ENCODE measurements at places on chromosomes 1 and 21. TPM values are rescaled to one million over a fixed set of nuclear protein-coding genes. Genes with fewer than 3 reads are reported as not detected.
A peak's percentile ranks its signal among the peaks of the same experiment; 100 is the strongest.

DNA sequence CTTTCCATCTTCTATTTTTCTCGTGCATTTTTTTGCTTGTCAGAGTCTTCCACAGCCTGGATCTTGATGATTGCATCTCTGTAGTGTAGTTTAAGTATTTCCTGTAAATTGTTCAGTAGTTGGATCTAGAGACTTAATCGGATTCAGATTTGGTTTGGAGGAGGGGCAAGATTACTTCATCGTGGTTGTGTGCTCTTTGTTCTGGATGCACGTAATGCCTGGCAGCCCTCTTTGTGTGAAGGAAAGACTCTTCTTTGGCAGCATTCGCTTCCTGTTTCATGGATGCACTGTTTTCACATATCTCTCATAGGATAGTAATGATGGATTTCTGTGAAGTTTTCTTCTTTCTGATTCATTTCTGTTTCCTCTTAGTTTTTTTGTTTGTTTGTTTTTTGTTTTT, 14.2 kb downstream of the SEMA4A start:
- H3K27me3 ChIP-seq = peaks cover 4% of the 10 kb centered on the region
- H3K4me1 ChIP-seq = peaks cover 7% of the 10 kb centered on the region
- peaks cover 25% of the 10 kb centered on the region for H3K36me3 ChIP-seq
- DNase-seq = no peak

DNA sequence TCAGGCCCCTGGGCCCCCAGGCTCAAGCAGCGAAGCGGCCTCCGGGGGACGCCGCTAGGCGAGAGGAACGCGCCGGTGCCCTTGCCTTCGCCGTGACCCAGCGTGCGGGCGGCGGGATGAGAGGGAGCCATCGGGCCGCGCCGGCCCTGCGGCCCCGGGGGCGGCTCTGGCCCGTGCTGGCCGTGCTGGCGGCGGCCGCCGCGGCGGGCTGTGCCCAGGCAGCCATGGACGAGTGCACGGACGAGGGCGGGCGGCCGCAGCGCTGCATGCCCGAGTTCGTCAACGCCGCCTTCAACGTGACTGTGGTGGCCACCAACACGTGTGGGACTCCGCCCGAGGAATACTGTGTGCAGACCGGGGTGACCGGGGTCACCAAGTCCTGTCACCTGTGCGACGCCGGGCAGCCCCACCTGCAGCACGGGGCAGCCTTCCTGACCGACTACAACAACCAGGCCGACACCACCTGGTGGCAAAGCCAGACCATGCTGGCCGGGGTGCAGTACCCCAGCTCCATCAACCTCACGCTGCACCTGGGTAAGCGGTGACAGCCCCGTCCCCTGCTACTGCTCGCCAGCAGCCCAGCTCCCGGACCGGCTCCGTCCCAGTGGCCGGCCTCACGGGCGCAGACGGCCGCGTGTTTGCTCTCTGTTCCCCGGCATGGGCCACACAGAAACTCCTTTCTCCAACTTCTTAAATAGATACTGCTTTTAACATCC, 539 bp downstream of the LAMC1 start:
- H3K4me3 ChIP-seq = peak overlapping the region; percentile 67
- DNase-seq = peak; percentile 58

- H3K4me1 ChIP-seq = no peaks in the 10 kb centered on the region
- H3K36me3 ChIP-seq = no peaks in the 10 kb centered on the region
- no peak overlapping the region for H3K4me3 ChIP-seq
- H3K27ac ChIP-seq = no peak overlapping the region
- no peak for DNase-seq
Observed at GRCh38 chr1:88022516-88022915, 661.6 kb upstream of the PKN2 start.

- H3K27ac ChIP-seq = no peak overlapping the region
- H3K36me3 ChIP-seq = peaks cover 8% of the 10 kb centered on the region
- no peak overlapping the region for H3K4me3 ChIP-seq
- no peaks in the 10 kb centered on the region for H3K27me3 ChIP-seq
- no peak for DNase-seq
- H3K4me1 ChIP-seq = peaks cover 57% of the 10 kb centered on the region
Observed at GRCh38 chr1:51574796-51575195, 42.1 kb upstream of the OSBPL9 start.

- peak overlapping the region; percentile 98 for H3K27ac ChIP-seq
- no peak overlapping the region for H3K4me3 ChIP-seq
- peak; percentile 24 for DNase-seq
- peaks cover 87% of the 10 kb centered on the region for H3K4me1 ChIP-seq
- H3K27me3 ChIP-seq = no peaks in the 10 kb centered on the region
Observed at GRCh38 chr1:42935313-42935895, 23.3 kb downstream of the SLC2A1 start.

DNA sequence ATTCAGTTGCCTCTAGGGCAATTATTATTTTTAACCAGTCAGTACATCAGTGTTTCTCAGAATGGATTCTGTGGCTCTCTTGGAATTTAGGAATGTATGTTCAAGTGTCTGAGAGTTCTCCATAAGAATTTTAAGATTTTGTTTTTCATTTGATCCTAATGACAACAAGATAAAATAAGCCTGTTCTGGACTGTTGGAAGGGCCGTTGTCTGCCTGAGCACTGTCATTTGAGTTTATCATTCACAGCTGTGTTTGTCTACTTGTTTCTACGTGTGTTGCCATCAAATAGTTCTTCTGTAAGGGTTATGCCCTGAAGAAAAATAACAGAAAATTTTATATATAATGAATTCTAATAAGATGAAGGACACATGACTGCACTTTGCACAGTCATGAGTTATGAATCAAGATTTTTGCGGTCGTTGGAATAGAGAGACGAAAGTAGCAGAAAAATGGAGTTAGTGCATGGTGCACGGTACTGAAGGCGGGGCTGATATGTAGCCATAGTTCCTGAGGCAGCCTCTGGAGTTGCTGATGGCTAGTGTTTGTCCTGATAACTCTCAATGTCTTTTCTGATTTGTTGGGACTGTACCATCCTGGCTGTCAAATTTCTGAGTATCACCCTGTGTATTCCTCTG, 92.5 kb downstream of the NOS1AP start:
- no peak overlapping the region for H3K27ac ChIP-seq
- H3K36me3 ChIP-seq = no peaks in the 10 kb centered on the region
- DNase-seq = no peak
- H3K4me1 ChIP-seq = no peaks in the 10 kb centered on the region

- H3K27me3 ChIP-seq = peaks cover 10% of the 10 kb centered on the region
- peak overlapping the region; percentile 59 for H3K4me3 ChIP-seq
- no peak for DNase-seq
- peaks cover 4% of the 10 kb centered on the region for H3K36me3 ChIP-seq
- peaks cover 41% of the 10 kb centered on the region for H3K4me1 ChIP-seq
- H3K27ac ChIP-seq = peak overlapping the region; percentile 19
Observed at GRCh38 chr1:172708452-172708851, 49.5 kb downstream of the FASLG start.

GRCh38 chr1:76239470-76239918, 164.9 kb downstream of the ST6GALNAC3 start:
- no peak overlapping the region for H3K4me3 ChIP-seq
- no peak for DNase-seq
- H3K36me3 ChIP-seq = peaks cover 15% of the 10 kb centered on the region
- H3K27ac ChIP-seq = no peak overlapping the region
- H3K4me1 ChIP-seq = peaks cover 2% of the 10 kb centered on the region

DNA sequence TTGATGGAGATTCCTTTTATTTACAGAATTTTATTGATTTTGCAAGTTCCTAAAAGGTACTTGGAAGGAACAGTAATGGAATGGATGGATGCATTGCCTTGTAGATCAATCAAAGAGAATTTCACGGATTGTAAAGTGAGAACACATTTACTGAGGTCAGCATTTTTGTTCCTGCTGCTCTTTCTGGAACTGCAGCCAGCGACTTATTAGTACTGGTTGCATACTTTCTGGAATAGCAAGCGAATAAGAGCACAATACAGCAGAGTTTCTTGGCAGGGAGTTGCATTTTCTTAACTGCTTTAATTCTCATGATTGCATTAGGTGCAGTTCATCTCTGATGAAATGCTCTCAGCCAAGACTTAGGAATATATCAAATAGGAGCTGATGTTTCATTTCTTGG, 106.1 kb upstream of the CHODL start:
- H3K4me3 ChIP-seq = no peak overlapping the region
- H3K4me1 ChIP-seq = no peaks in the 10 kb centered on the region

GRCh38 chr1:99228153-99228552, 36.1 kb upstream of the PLPPR4 start:
- no peak for DNase-seq
- peaks cover 5% of the 10 kb centered on the region for H3K27me3 ChIP-seq
- H3K27ac ChIP-seq = no peak overlapping the region
- no peaks in the 10 kb centered on the region for H3K4me1 ChIP-seq
- no peak overlapping the region for H3K4me3 ChIP-seq
- H3K36me3 ChIP-seq = no peaks in the 10 kb centered on the region

Gene KRTAP7-1
- not detected for total RNA-seq

Gene C1orf56
- total RNA-seq = 1.9 TPM

Gene F11R
- 28.5 TPM for total RNA-seq
